Hematopoietic multipotent progenitor cell treated with erythropoietin and hydrocortisone succinate and interleukin-3 and kit ligand, for 6 days (in vitro differentiated cells): ENCODE measurements at places on chromosomes 5 and 9.
A peak's percentile ranks its signal among the peaks of the same experiment; 100 is the strongest.

DNA sequence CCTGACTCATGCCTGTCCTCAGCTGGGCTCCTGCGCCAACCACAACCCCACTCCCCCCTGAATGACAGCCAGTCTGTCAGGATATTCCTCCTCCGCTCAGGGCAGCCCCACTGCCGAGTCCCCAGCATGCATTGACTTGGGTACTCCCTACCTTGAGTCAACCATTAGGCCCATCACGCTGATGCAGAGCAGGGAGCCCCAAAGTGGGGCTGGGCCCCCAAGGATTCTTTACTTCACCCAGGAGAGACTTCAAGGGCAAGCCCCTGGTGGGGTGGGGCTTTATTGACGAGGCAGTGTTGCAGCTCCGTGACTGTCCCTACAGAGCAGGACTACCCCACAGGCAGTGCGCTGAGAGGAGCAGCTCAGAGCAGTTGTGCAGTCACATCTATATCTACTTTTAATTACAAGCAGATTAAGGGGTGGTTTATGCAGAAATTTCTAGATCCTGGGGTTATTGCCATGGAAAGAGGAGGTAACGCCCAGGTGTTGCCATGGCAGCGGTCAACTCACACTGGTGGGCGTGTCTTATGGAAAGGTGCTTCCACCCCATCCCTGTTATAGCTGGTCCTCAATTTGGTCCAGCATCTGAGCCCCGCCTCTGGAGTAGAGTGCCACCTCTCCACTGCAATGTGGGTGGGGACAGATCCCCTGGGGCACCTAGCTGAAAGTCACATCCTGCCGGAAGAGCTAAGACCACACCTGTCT lies 32.1 kb upstream of the FCN1 start:
- DNase-seq = no peak

DNA sequence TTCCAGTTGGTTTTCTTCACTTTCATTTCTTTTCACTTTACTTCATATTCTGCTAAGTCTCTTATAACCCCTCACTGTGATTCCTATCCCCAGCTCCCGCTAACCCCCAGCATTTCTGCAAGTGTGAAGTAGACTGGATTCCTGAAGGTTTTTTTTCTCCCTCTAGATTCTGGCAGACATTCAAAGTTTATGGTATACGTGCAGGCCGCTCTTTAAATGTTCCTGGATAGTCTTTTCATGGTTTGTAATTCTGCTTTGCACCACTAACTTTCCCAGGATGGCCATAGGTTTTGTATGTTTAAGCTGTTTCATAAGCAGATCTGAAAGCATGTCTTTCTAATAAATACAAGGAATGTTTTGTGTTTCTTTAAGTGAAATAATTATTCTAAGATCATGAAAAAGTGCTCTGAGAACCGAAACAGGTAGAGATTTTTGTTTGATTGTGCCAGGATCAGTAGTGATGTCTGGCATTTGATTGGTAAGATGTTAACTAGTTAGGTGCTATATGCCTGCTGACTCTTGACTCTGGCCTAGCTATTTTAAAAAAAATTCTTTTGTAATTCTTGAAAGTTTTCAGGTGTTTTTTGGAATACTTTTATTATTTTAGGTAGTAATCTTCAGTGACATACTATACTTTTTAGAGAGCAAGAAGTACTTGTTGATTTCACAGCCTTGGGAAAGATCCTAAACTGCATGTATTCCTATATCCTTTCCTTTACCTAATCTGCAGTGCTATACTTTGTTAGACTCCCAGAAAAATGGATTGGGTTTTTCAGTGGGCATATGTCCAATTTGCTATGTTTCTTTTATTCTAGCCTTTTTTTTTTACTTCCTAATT lies 29.7 kb downstream of the CNOT6 start:
- no peak for DNase-seq

DNA sequence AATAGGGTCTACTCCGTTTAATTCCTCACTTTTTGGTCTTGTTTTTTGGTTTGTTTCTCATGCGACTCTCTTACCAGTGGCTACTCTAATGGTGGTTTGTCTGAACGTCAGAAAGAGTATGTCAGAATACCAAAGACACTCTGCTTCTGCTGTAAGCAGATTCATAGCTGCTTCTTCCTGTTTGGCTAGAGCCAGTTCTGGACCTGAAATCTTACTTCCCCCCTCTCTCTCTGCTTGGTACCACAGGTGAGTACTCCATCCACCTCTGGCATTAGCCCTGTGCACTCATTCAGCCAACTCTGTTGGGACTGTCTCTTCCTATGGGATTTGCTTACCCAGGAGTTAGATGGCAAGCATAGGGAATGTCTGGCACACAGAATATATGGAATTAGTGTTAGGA lies 6.6 kb downstream of the ZCCHC7 start:
- no peak for DNase-seq

DNA sequence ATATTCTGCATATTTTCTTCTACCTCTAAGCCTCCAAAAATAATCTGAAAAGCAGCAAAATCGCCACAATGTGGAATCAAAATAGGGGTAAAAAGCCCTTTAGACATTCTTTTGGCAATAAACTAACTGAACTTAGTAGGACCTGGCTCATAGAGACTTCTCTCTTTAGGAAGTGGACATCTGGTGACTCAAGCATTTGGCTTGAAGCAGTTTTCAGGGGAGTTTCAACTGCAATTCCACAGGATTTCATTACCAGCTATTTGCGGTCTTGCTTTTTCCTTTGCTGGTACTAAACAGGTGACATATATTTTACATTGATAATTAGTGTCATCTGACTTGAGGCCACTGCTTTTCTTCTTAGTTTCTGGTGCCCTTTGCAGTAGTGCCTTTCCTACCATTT lies 173.2 kb upstream of the FBN2 start:
- no peak for DNase-seq

DNA sequence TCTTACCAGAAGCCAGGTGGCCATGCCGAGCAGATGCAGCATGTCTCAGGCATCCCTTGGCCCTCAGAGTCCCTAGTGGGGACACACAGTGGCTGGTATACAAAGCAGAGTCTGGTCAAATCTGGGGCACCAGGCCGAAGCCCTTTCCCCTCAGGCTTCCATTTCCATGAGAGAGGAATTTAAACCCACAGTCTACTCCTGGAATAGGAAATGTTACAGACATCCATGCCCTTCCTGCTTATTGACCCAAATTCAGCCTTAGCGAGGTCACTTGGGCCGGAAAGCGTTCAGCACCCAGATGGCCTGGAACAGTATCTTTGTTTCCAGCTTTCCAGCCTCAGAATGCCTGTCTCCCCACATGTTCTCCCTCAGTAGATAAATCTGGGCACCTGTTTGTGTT lies 131.7 kb downstream of the PIP5K1B start:
- DNase-seq = no peak

DNA sequence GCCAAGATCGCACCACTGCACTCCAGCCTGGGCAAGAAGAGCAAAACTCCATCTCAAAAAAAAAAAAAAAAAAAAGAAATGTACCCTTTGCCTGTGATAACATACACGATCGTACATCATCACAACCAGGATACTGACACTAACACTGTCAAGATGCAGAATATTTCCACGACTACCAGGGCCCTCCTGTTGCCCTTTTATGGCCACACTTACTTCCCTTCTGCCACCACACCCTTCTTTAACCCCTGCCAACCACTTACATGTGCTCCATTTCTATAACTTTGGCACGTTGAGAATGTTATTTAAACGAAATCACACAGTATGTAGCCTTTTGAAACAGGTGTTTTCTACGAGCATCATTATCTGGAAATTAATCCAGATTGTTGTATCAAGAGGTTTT lies 69.0 kb upstream of the OTULINL start:
- DNase-seq = no peak

GRCh38 chr9:114845373-114845772 lies 39.5 kb upstream of the TNFSF15 start:
- no peak for DNase-seq

- peak; percentile 30 for DNase-seq
Observed at GRCh38 chr5:143011585-143011984, 241.4 kb downstream of the ARHGAP26 start.

DNA sequence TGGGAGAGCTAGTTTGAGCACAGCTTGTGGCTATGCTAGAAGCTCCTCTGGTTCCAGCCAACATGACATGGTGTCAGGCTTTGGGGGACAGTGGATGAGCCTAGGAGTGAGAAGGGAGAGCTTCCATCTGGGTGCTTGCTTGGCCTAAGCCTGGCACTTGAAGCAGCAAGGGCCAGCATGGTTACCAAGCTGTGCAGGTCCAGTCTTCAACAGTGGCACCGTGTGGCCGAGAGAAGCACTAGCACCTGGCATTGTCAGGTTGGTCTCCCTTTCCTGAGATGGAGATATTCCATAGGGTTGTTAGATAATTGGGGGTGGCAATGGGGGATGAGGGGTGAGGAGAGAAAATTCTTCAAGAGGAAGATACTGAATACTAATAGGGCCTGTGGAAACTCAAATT lies 261.9 kb downstream of the PBX3 start:
- no peak for DNase-seq

GRCh38 chr9:132164604-132165362 lies 2.9 kb downstream of the NTNG2 start:
- DNase-seq = no peak

- DNase-seq = no peak
Observed at GRCh38 chr5:57532513-57533497, 50.2 kb upstream of the ACTBL2 start.
